Immature natural killer cell (primary cell): ENCODE measurements at places on chromosomes 5 and 9. TPM values are rescaled to one million over a fixed set of nuclear protein-coding genes. Genes with fewer than 3 reads are reported as not detected.

Gene TEK
- polyA plus RNA-seq = not detected

Gene PCDHB4
- polyA plus RNA-seq = not detected

Gene TMEM174
- not detected for polyA plus RNA-seq

Gene TYRP1
- not detected for polyA plus RNA-seq

Gene CBY3
- polyA plus RNA-seq = 0.56 TPM
